ENCODE measurements at places on chromosomes 13 and 19.
A peak's percentile ranks its signal among the peaks of the same experiment; 100 is the strongest.

DNA sequence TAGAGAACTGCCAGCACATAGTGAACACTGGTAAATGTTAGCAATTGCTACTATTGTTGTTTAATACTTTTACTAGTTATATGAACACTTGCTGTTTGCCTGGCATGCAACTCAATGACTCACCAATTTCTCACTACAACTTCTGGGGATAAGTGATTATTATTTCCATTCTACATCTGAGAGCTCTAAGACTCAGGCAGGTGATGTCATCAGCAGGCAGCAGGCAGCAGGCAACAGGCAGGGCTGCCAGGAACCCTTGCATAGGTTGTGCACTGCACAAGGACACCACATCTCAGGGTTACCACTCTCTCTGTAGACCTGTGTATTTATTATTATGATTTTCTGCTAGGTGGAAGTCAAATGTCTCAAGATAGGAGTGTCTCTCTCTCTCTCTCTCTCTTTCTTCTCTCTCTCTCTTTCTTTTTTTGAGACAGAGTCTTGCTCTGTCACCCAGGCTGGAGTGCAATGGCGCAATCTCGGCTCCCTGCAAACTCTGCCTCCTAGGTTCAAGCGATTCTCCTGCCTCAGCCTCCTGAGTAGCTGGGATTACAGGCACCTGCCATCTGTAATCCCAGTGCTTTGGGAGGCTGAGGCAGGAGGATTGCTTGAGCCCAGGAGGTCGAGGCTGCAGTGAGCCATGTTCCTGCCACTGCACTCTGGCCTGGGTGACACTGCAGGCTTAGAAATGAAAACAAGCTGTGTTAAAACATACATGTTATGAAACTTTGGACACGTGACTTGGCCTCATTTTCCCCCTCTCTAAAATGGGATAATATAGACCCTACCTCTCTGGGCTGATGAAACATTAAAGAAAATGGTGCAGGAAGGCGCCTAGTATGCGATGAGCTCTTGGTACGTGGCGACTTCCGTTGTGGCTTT lies 22.7 kb downstream of the HPN start:
- peak; percentile 55 for DNase-seq

- DNase-seq, result no peak
Measured at GRCh38 chr13:24071016-24071415, 89.5 kb upstream of the SPATA13 start.

GRCh38 chr19:10001899-10002298 lies 8.4 kb downstream of the COL5A3 start:
- peak; percentile 34 for DNase-seq

- DNase-seq, result no peak
Measured at GRCh38 chr13:33968520-33969507, 150.9 kb downstream of the RFC3 start.

- peak; percentile 48 for DNase-seq
Measured at GRCh38 chr13:97124915-97125809, 97.0 kb upstream of the MBNL2 start.

GRCh38 chr19:35643255-35644205 lies 2.0 kb downstream of the ETV2 start:
- peak; percentile 85 for DNase-seq
